ENCODE measurements at places on chromosomes 13 and 19.

- DNase-seq, result no peak
These were observed 11.0 kb downstream of the MTUS2 start for GRCh38 chr13:28831117-28831516.

DNA sequence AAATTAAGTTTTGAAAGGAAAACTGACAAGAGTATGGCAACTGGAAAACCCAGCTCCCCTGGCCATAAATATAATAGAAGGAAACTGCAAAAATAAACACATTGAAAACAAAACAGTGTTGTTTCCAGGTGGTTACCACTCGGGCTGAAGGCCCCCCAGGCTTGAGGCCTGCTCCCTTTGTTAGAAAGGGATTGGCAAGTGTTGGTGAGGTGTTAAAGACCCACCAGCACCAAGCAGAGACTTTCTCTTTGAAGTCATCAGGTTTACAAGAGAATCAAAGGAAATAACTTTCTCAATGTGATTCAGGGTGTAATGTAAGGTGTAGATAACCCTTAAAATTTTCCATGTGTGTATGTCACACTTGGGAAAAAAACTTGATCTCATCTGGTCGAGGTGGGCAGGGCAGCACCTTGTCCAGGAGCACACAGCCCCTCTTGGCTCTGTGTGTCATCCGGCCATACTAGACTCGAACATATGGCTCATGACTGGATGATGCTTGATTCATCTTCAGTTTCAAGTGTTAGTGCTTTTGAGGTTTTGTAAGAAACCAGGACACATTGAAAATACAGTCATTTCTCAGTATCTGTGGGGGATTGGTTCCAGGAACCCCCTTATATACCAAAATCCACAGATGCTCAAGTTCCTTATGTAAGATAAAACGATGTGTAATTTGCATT lies 7.8 kb downstream of the ACTN4 start:
- no peak for DNase-seq

DNA sequence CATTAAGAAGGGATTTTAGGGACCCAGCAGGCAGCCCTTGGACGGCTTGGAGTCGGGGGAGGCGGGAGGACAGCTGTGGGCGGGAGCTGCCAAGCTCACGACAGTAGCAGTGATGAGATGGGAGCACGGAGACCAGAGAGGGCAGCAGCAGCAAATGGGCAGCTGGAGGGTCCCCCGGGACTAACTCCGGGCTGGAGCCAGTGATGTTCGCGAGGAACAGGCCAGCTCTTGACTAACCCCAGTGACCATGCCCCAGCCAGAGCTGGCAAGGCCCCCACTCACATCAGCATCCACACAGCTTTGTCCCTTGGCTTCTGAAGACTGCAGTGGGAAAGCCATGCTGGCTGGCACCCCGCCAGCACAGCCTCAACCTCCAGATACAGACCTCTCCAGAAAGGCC lies 81.9 kb downstream of the RAB20 start:
- DNase-seq, result no peak

DNA sequence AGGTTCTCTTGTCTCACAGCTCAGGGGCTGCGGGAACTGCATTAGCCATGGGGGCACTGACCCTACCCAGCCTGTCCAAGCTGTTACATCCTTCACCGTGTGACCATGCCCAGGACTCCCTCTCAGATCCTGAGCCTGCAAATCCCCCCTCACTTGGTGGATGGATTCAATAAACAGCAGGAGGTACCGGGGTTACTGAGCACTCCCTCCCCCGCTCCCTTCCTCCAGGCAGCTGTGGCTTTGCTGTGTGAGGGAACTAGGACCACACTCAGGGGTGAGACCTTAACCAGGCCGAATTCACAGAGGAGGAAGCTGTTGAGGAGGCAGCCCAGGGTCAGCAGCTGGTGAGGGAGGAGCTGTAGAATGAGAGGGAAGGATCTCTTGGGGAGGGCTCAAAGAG lies 27.0 kb upstream of the CEACAM1 start:
- no peak for DNase-seq

- no peak for DNase-seq
These were observed 96.5 kb downstream of the DHRS12 start for GRCh38 chr13:51707461-51707860.

DNA sequence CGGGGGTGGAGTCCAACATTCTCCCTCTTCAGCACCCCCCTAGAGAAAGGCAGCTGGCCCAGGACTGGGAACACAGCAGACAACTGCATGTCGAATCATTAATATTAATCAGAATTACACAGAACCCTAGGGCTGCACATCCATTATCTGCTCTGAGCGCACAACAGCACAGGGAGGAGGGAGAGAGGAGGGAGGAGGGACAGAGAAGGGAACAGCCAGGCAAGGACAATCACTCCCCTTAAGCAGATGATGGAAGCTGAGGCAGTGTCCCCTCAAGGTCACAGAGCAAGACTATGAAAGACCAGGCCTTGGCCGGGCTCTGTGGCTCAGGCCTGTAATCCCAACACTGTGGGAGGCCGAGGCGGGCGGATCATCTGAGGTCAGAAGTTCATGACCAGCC lies 25.7 kb downstream of the TLE6 start:
- no peak for DNase-seq

GRCh38 chr19:21314676-21315075 lies 14.5 kb downstream of the ZNF708 start:
- no peak for DNase-seq

DNA sequence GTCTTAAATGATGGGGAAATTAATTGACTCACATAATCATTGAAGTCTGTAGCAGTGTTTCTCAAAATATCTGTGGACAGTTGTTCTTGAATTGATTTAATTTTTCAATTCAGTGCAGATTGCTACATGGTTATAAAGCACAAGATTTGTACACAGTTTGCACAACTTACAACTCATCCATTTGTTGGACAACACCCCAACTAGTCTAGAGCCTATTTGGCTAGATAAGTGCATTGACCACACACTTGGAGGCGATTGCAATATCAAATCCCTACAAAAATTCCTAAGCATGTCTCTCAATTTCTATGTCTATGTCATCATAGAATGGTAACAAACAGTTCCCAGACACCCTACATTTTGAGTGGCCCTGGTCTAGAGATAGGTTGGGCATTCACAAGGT lies 48.0 kb upstream of the IPO5 start:
- no peak for DNase-seq

- DNase-seq, result no peak
These were observed 77.5 kb downstream of the DLEU7 start for GRCh38 chr13:50766013-50766412.

Data from H54 (cell line).